ENCODE measurements at places on chromosomes 7 and 10.

- no peak for DNase-seq
These were observed 77.9 kb downstream of the INSIG1 start for GRCh38 chr7:155375337-155376277.

DNA sequence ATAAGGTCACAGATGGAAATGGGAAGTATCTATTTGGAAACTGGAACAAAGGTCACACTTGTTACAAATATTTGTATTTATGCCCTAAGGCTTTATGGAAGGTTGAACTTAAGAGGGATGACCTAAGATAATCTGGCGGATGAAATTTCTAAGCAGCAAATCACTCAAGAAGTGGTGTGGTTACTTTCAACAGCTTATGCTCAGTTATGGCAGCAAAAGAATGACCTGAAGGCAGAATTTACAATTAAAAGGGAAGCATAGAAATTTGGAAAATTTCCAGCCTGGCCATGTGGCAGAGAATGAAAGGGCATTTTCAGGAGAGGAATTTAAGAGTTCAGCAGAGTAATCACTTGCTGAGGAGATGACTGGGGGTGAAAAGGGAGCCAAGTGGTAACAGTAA, 95.8 kb upstream of the TNS3 start:
- no peak for DNase-seq

- DNase-seq: no peak
These were observed 54.4 kb downstream of the MCMBP start for GRCh38 chr10:119817991-119818888.

GRCh38 chr10:34193931-34194626, 621.0 kb downstream of the PARD3 start:
- DNase-seq: no peak

DNA sequence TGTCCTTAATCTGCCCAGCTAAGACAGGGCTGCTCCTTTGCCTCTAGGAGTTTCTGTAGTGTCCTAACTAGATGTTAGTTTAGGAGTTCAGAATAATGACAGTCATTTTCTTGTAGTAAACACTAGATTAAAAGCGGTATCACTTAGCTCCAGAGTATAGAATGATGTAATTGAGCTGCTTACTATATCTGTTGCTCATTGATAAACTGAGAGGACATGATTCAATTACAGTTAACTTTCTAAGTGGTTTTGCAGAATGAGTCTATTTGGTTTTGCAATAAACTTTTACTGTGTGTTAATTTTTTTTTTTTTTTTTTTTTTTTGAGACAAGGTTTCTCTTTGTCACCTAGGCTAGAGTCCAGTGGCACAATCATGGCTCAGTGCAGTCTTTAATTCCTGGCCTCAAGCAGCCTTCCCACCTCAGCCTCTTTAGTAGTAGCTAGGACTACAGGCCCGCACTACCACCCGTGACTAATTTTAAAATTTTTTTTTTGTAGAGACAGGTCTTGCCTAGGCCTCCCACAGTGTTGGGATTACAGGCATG, 1.8 kb downstream of the STMP1 start:
- peak; percentile 34 for DNase-seq

DNA sequence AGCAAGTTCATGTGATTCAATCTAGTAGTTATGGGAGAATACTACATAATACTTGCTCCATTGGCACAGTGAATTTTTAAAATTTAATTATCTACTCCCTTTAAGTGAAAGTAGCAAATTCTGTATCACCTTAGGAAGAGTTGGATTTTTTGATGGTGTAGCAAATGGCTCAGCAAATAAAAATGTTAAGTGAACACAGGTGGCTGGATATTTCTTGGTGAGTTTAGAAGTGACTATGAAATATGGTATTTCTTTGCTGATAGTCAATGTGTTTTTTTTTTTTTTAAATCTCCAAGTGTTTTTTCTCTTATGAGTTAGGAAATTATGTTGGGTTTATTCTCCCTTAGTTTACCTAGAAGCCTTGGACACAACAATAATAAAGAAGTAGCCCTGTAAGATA, 67.8 kb downstream of the CREM start:
- no peak for DNase-seq

DNA sequence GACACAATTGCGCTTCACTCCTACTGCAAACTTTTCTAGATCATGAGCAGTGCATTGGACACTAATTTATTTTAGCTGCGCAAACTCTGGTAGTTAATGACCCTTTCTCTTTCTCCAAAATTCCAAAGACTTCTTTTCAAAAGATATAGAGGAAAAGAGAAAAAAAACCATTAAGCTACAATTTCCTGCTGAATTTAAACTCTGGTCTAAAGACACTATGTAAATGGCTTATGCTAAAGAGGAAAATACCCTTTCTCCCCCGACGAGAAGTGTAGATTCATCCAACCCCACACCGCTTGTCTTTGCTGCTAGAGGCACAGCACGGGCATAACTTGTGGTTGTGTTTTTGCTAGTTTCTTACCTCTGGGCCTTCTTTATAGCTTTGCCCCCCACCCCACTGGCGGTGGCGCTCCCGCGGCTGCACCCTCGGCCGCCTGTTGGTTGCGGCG, 84.1 kb downstream of the SNX10 start:
- peak; percentile 12 for DNase-seq

GRCh38 chr10:88473989-88474883, 108.9 kb downstream of the RNLS start:
- no peak for DNase-seq

DNA sequence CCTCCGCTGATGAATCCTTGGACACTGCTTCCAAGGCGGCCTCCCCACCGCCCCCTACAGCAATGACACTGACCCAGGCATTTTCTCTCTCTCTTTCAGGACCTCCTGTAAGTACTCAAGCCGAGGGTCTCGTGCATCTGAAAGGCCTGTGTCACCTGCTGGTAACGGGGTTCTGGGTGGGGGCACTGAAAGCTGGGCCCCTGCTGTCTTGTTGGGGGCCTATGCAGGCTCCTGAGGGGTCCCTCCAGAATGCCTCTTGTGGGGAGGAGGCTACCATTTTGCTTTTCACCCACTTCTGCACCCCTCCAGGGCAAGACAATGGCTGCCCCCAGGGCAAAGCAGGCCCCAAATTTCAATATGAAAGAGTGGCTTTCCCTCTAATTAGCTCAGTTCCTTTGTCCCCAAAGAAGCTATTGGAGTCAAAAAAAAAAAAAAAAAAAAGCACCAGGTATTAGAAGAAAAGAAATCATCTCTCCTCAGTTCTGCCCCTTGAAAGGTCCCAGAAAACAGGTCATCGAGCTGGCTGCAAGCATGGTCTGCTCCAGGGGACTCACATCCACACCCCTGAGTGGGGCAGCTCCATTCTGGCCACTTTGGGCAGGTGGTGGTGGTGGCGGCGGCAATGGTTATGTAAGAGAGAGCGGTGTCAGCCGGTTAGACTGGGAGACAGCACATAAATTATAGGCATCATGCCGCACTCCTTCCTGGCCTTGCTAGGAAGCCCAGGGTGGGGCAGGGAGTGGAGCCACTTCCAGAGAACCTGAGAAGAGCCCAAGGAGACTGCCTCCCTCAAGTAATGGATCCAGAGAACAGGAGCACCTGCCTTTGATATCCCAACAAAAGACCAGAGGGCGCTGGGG, 66.2 kb downstream of the COL13A1 start:
- no peak for DNase-seq

- DNase-seq: peak; percentile 8
These were observed 141.2 kb downstream of the MLLT10 start for GRCh38 chr10:21675157-21675796.

GRCh38 chr7:114806590-114807162, 115.2 kb upstream of the MDFIC start:
- DNase-seq: no peak

All from HL-60 (cell line).